ENCODE measurements at places on chromosomes 4 and X.
A peak's percentile ranks its signal among the peaks of the same experiment; 100 is the strongest.

- DNase-seq: no peak
Observed at GRCh38 chrX:38514016-38514854, 47.1 kb upstream of the TSPAN7 start.

DNA sequence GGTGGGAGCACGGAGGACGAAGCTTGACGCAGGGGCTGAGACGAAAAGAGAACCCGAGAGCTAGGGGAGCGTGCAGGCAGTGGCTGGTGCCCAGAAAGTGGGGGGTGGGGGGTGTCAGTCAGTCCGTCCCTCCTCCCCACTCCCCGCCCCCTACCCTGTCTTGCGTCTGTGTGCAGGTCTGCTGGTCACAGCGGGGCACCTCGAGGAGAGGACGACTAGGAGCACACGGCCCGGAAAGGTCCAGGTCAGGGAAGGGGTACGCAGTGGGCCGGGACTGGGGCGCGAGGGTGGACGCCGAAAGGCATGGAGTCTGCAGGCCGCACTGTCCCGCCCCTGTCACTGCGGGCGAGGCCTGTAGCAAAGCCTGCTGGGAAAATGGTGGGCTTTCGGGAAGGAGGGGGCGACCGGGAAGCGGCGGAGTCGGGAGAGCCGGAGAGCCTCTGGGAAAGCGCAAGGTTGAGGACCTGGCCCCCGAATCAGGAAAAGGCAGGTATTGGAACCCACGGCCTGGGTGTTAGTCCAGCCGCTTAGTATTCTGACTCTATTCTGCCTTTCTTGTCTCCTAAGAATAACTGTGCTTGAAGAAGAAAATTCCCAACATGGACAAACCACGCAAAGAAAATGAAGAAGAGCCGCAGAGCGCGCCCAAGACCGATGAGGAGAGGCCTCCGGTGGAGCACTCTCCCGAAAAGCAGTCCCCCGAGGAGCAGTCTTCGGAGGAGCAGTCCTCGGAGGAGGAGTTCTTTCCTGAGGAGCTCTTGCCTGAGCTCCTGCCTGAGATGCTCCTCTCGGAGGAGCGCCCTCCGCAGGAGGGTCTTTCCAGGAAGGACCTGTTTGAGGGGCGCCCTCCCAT is 769 bp downstream of the TCEAL1 start:
- no peak for DNase-seq

DNA sequence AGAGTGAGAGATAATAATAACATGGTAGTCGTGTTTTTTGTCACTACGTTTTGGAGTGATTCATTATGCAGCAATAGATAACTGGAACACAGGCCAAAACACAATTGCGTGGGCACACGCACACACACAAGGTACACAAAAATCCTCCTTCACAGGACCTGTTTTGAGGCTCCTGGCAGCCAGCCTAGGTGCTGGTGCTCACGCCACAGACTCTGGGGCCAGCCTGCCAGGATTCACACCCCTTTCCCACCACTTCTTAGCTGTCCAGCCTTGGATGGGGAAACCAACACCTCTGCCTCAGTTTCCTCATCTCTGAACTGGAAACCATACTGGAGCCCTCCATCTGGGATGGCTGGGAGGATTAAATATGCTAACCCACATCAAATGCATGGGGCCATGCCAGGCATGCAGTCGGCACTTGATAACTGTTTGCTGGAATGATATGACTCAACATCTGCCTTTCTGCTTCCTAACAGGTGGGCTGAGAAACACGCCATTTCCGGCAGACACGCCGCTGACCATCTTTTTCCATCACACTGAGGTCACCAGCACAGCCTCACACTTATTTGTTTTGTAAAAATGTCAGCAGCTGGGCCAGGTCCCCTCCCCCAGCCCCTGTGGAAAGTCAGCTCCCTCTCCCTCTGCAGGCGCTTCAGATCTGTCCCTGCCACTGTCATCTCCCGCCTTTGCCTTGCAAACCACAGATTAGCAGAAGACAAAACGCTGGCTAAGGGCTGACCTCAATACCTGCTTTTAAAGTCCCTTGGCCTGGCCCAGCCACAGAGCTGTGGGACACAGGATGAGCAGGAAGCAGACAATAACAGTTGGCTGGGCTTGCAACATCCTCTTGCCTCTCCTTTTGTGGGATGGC is 237.5 kb downstream of the BCOR start:
- peak; percentile 9 for DNase-seq

- DNase-seq: no peak
Observed at GRCh38 chrX:455199-455598, 68.5 kb upstream of the PPP2R3B start.

- no peak for DNase-seq
Observed at GRCh38 chr4:181968371-181968770, 274.8 kb upstream of the TENM3 start.

DNA sequence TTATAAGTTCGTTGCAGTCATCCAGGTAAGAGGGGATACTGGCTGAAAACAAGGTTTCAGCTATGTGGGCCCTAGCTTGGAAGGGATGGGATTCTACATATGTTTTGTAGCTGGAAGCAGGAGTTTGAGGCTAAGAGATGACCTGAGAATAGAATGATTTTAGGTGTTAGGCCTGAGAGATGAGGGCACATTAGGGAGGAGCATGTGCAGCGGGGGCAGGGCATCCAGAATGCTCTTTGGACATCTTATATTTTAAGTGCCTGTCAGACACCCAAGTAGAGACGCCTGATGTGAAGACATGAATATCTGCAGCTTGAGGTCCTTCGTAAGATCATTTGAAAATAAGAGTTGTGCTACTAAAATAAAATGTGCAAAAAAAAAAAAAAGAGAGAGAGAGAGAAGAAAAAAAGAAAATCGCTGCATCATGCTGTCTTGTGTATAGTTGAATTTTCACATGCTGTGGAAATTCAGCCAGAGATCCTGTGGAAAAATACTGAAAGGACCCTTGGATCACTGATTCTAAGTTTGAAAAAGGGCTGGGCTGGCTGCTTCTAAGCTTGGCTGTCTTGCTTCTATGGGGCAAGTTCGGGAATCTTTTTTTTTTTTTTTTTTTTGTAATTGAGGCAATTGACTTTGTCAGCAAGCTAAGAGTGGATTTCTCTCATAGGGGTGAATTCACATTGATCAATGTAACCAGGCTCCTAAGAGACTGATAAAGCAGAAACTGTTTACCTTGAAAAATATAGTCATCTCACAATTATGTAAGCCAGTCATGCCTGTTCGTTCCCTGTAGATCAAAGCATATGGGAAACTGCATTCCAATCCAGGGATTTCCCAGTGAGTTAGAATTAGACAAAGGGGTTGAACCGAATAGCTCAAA is 341.0 kb upstream of the GATB start:
- no peak for DNase-seq

GRCh38 chrX:120087289-120088017 is 10.0 kb upstream of the RHOXF2B start:
- no peak for DNase-seq

- DNase-seq: no peak
Observed at GRCh38 chr4:174216799-174217272, 66.6 kb downstream of the FBXO8 start.

- DNase-seq: no peak
Observed at GRCh38 chr4:147206807-147207206, 261.1 kb upstream of the TTC29 start.

DNA sequence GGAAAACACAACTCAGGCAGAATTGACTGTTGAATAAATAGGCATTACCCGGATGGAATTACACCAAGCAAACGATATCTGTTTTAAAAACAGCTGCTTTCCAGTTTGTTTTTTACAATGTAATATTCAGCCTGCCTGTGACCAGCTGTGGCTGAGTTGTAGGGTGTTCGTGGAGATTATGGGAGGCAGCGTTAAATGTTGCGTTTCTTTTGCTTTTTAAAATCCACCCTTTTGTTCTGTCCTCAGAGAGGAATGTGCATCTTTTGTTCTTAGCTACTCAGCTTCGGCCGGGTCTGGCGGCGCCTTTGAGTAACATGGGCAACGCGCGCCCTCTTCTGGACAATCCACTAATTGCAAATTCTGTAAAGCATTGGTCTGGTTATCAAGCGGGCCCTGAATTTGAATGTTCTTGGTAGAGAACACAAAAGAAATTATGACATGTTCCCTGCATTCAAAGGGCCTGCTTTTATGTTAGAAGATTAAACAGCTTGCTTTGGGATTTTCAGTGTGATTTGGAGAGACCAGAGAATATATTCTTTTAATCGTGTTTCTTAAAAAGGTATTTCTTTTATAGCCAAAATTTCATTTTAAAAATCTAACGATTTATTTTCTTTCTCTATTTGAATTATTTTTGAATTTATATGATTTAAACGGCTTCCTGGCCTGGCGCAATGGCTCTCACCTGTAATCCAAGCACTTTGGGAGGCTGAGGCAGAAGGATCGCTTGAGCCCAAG is 76.3 kb upstream of the TRIM2 start:
- peak; percentile 56 for DNase-seq

- DNase-seq: no peak
Observed at GRCh38 chr4:39754309-39754708, 56.4 kb downstream of the UBE2K start.

DNA sequence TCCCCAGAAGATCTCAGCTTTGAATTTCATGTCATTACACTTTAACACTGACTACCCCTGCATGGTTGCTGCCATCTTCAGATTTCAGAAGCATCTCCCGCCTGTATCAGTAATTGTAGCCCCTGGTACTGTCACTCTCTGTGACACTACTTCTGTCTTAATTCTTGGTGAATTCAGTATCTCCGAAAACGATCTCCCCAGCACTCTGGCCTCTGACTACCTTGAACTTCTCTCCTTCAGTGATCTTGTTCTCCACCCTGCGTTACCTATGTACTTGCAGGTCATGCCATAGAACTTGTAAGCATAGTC is 53.8 kb upstream of the ABCG2 start:
- DNase-seq: no peak

DNA sequence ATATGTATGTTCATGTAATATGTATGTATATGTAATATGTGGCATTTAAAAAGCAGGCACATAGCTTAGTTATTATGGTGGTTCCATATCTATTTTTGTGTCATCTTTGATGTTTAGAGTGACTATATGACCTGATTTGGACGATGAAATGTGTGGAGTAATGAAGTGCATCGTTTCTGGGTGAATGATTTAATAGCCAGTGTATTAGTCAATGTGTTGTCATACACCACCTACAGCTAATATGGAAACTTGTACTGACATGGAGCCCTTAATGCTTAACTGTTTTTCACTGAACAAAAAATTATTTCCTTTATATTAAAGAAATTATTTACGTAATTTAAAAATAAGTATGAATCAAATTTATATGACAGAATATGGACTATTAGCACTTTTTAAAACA is 292.3 kb upstream of the FSTL5 start:
- DNase-seq: no peak

DNA sequence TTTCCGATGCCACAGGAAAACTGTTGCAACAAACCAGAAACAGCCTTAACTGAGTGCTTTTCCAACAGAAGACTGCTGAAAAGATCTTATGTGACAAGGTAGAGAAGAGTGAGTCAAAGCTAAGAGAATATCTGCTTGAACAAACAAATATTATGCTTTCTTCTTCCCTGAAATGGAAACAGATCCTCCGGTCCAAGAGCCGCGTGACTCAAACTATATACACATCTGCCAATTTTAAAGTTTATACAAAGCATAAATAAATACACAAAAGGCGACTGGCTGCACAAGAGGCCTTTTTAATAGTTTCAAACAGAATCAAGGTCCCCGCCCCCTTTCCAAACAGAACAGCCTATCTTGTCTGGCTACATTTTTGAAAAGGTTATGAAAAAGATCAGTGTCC is 329.7 kb upstream of the F9 start:
- no peak for DNase-seq

DNA sequence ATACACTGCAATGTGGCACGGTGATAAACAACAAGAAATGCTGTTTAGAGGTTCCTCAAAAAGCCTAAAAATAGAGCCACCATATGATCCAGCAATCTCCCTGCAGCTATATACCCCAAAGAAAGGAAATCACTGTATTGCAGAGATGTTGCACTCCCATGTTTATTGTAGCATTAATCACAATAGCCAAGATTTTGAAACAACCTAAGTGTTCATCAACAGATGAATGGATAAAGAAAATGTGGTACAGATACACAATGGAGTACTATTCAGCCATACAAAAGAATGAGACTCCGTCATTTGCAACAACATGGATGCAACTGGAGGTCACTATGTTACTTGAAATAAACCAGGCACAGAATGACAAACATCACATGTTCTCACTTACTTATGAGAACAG is 365.8 kb upstream of the DIPK2B start:
- no peak for DNase-seq

- no peak for DNase-seq
Observed at GRCh38 chr4:124708517-124709300, 3.8 kb downstream of the ANKRD50 start.

GRCh38 chr4:176259330-176260090 is 9.5 kb downstream of the ASB5 start:
- no peak for DNase-seq

GRCh38 chrX:16745102-16745501 is 25.7 kb downstream of the SYAP1 start:
- DNase-seq: no peak

GRCh38 chrX:37785569-37785968 is 5.7 kb downstream of the CYBB start:
- DNase-seq: no peak

DNA sequence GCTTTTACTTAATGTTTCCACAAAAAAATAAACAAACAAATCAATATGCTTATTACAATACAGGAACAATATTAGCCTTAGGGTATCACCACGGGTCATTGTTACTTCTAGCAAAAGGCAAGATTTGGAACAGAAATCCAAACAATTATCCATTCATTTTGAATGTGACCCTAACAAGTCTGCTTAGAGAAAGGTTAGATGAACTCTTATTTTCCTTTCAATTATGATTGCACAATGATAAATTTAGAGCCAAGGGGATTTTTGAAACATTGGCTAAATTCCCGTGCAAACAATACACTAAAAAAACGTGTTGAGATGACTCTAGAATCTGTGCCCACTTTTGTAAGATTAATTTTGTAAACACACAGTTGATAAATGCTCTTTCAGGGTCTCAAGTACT is 474.7 kb downstream of the PCDH7 start:
- peak; percentile 74 for DNase-seq

- no peak for DNase-seq
Observed at GRCh38 chrX:43345166-43345565, 310.9 kb upstream of the MAOA start.

DNA sequence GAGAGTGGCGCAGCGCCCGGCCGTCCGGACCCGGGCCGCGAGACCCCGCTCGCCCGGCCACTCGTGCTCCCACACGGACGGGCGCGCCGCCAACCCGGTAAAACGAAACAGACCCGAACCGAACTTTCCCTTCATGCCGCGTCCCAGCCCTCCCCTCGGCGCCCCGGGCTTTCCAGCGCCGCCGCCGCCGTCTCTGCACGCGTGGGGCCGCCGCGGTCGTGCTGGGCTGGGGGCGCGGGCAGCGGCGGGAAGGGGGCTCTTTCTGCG is 222 bp downstream of the SMAD1 start:
- DNase-seq: no peak

GRCh38 chrX:115713460-115713859 is 152.5 kb downstream of the PLS3 start:
- DNase-seq: no peak

- no peak for DNase-seq
Observed at GRCh38 chrX:31136144-31136611, 64.3 kb upstream of the FTHL17 start.

GRCh38 chr4:126451237-126451873 is 1136.6 kb downstream of the FAT4 start:
- no peak for DNase-seq
